ENCODE measurements at places on chromosomes 4 and X. TPM values are rescaled to one million over a fixed set of nuclear protein-coding genes. Genes with fewer than 3 reads are reported as not detected.
A peak's percentile ranks its signal among the peaks of the same experiment; 100 is the strongest.

GRCh38 chr4:7902101-7902553 is 37.5 kb downstream of the AFAP1 start:
- no peak overlapping the region for H3K4me3 ChIP-seq
- peak overlapping the region; percentile 91 for H3K27ac ChIP-seq
- DNase-seq = no peak
- no peaks in the 10 kb centered on the region for H3K27me3 ChIP-seq

- H3K27me3 ChIP-seq = no peaks in the 10 kb centered on the region
- no peak overlapping the region for H3K27ac ChIP-seq
- no peaks in the 10 kb centered on the region for H3K4me1 ChIP-seq
Measured at GRCh38 chr4:61933527-61933926, 733.4 kb downstream of the ADGRL3 start.

GRCh38 chrX:72714478-72714916 is 391 bp upstream of the PHKA1 start:
- H3K4me1 ChIP-seq = 0 out of 2 replicates have a peak, but pooled peaks cover 3% of the 10 kb centered on the region
- H3K27me3 ChIP-seq = no peaks in the 10 kb centered on the region
- H3K27ac ChIP-seq = peak overlapping the region; percentile 77
- no peaks in the 10 kb centered on the region for H3K36me3 ChIP-seq

- peak overlapping the region; percentile 64 for H3K27ac ChIP-seq
- no peaks in the 10 kb centered on the region for H3K27me3 ChIP-seq
- peak; percentile 72 for DNase-seq
- 0 out of 2 replicates have a peak, but pooled peaks cover 2% of the 10 kb centered on the region for H3K36me3 ChIP-seq
Measured at GRCh38 chrX:3345281-3346191, 916 bp downstream of the MXRA5 start.

DNA sequence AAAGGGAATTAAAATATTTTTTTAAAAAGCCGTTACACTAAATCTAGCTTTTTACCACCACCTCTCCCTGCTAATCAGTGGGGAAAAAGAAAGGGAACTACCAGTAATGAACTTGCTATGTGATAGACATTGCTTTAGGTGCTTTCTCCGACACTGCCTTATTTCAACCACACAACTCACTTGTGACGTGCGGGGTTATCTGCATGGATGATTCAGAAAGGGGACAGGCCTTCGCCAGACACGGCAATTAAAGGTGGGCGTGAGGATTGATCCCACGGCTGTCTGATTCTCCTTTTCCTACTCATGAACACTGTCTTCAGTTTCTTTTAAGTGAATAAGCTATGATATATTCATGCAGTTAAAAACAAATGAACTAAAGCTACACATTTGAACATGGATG is 882 bp upstream of the CXCR3 start:
- H3K36me3 ChIP-seq = no peaks in the 10 kb centered on the region
- no peak for DNase-seq
- H3K27me3 ChIP-seq = no peaks in the 10 kb centered on the region
- H3K4me3 ChIP-seq = no peak overlapping the region
- H3K4me1 ChIP-seq = peaks cover 11% of the 10 kb centered on the region

The SPARCL1 gene
- not detected for polyA plus RNA-seq

DNA sequence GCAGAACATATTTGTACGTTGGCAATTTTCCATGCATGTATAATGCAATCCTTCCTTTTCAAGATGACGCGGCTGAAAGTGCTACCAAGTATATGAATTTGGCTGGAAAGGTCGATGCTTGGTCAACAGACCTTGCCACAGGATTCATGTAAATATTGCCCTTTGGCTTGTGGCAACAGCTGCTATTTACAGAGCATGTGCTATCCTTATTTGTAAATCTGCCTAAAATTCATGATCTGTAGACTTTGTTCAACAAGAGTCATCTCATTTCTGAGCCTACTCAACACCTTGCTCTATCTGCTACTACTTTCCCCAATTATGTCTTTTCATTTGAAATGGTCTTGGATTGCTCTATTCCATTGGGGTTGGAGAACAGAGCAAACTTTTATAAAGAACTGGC is 1.9 kb upstream of the SMARCA1 start:
- H3K4me1 ChIP-seq = 0 out of 2 replicates have a peak, but pooled peaks cover 5% of the 10 kb centered on the region
- H3K4me3 ChIP-seq = no peak overlapping the region
- no peak for DNase-seq
- H3K27ac ChIP-seq = no peak overlapping the region
- H3K27me3 ChIP-seq = no peaks in the 10 kb centered on the region

The CEP44 gene
- polyA plus RNA-seq = 6.0 TPM

DNA sequence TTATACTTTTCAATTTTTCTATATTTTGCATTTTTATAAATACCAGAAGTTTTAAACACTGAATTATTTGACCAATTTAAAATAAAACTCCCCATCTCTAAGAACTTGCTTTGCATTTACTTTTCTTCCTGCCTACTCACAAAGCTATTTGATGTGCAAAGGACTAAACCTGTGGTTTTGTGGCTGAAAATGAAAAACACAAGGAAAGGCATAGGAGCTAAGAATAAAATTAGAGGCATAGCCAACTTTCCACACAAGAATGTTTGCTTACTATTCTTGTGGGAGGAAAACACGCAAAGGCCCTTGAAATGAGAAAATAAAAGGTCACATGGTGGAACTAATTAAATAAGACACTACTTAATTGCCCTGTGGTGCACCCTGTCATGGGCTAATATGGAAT is 221.2 kb downstream of the KLHL13 start:
- no peaks in the 10 kb centered on the region for H3K4me1 ChIP-seq
- no peaks in the 10 kb centered on the region for H3K36me3 ChIP-seq
- H3K27ac ChIP-seq = no peak overlapping the region
- no peak for DNase-seq
- no peaks in the 10 kb centered on the region for H3K27me3 ChIP-seq
- H3K4me3 ChIP-seq = no peak overlapping the region

DNA sequence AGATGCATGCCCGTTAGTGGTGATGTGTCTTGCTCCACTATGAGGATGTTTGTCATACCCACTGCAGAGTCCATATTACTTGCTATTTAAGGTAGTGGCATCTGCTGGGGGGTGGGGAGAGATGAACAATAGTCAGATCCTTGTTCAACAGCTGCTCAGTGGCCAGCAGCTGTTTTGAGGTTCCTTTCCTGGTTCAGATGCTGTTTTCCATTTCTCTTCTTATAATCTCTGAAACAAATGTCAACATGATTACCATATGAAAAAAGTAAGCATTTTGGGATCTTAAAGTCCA is 1567.9 kb upstream of the TENM3 start:
- no peaks in the 10 kb centered on the region for H3K27me3 ChIP-seq
- no peaks in the 10 kb centered on the region for H3K36me3 ChIP-seq
- DNase-seq = no peak
- H3K4me3 ChIP-seq = no peak overlapping the region

- no peaks in the 10 kb centered on the region for H3K36me3 ChIP-seq
- H3K4me1 ChIP-seq = no peaks in the 10 kb centered on the region
- H3K27me3 ChIP-seq = no peaks in the 10 kb centered on the region
- DNase-seq = peak; percentile 94
Measured at GRCh38 chrX:154478728-154479622, at the start of gene LAGE3. TSS of gene LAGE3 (minus strand) at chrX:154479281. CDS start at chrX:154478915, 366 bp downstream.

DNA sequence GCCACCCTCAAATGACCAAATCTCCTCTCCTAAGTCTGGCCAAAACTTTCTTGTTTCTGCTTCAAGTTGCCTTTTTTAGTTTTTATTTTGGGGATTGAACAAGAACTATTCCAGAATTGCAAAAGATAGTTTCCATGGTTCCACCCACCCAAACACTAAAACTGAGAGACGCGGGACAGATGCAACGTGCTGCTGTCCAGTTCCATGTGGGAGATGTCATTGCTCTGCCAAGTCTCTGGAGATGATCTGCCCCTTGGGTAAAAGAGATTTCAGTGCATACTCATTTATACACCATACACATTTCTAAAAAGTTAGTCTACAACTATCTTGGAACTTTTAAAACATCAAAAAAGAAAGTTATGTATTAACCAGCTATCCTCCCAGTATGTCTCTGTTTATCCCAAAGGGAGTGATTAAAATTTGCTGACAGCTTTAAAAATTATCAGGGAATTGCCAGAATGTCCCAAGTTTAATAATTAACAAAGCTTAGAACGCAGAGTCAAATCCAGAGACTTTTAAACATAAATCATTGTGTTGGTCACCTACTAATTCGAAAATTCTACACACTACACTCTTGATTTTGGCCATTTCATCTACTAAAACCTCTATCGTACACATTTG is 3.2 kb downstream of the MAOB start:
- H3K27me3 ChIP-seq = no peaks in the 10 kb centered on the region
- no peaks in the 10 kb centered on the region for H3K4me1 ChIP-seq
- no peak overlapping the region for H3K27ac ChIP-seq
- no peak for DNase-seq
- H3K4me3 ChIP-seq = no peak overlapping the region
- no peaks in the 10 kb centered on the region for H3K36me3 ChIP-seq

DNA sequence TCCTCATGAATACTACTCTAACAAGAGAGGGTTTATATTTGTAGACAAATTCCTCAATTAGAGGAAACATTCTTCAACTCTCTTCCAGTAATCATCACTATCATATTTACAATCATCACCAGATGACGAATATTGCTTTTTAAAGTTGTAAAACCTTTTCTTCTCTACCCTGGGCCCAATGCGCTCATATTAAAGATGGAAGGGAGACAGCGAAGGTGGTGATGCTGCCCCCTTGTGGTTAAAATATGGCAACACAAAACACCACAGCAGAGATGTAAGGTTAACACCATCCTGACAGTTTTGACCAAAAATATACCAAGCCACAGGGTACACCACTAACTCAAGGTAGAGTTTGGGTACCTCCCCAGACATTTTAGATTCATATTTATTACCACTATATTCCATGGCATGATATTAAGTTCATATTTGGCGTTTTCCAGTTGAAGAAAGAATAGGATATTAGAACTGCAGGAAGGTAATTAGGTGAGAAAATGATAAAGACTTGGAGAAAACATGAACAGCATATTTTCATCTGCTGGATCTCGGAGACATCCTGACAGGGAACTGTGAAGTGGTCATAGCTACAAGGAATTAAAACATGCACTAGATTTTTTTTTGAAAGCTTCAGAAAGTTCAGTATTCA is 72.8 kb downstream of the SLC9A7 start:
- no peaks in the 10 kb centered on the region for H3K36me3 ChIP-seq
- H3K27me3 ChIP-seq = no peaks in the 10 kb centered on the region
- H3K4me3 ChIP-seq = no peak overlapping the region
- DNase-seq = peak; percentile 56

DNA sequence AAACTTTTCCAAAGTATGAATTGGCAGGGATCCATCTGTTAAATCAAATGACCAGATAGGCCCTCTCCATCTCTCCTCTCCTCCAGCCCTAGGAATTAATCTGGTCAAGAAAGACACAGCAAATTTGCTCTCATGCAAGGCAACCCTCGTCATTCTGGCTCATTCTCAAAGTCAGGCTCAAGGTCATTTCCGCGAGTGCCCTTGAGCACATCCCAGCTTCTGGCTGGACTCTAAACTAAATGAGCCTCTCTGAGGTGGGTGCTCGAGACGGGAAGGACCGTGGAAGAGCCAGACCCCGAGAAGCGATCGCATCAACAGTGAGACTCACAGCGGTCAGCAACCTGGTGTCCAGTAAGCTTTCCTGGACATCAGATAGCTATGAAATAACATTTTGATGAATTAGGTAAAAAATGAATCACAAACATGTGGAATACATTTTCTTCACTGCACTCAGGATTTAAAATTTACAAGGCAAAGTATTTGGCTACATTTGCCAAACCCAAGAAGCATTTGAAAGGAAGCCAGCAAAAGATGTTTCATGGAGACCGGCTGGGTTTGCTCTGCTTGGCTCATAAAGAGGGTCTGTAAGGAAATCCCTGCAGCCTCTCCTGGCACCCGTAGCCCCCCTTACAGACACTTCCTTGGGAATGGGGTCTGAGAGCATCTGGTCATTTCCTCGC is 121.0 kb downstream of the ENPP6 start:
- H3K4me3 ChIP-seq = no peak overlapping the region
- DNase-seq = peak; percentile 34
- H3K36me3 ChIP-seq = no peaks in the 10 kb centered on the region
- no peak overlapping the region for H3K27ac ChIP-seq
- no peaks in the 10 kb centered on the region for H3K4me1 ChIP-seq

- peak overlapping the region; percentile 87 for H3K27ac ChIP-seq
- no peaks in the 10 kb centered on the region for H3K27me3 ChIP-seq
- peak overlapping the region; percentile 42 for H3K4me3 ChIP-seq
Measured at GRCh38 chr4:169225058-169225751, 45.6 kb downstream of the SH3RF1 start.

GRCh38 chrX:38563030-38563429 is 1.7 kb downstream of the TSPAN7 start:
- no peak overlapping the region for H3K27ac ChIP-seq
- no peaks in the 10 kb centered on the region for H3K27me3 ChIP-seq
- no peaks in the 10 kb centered on the region for H3K36me3 ChIP-seq
- no peak for DNase-seq

DNA sequence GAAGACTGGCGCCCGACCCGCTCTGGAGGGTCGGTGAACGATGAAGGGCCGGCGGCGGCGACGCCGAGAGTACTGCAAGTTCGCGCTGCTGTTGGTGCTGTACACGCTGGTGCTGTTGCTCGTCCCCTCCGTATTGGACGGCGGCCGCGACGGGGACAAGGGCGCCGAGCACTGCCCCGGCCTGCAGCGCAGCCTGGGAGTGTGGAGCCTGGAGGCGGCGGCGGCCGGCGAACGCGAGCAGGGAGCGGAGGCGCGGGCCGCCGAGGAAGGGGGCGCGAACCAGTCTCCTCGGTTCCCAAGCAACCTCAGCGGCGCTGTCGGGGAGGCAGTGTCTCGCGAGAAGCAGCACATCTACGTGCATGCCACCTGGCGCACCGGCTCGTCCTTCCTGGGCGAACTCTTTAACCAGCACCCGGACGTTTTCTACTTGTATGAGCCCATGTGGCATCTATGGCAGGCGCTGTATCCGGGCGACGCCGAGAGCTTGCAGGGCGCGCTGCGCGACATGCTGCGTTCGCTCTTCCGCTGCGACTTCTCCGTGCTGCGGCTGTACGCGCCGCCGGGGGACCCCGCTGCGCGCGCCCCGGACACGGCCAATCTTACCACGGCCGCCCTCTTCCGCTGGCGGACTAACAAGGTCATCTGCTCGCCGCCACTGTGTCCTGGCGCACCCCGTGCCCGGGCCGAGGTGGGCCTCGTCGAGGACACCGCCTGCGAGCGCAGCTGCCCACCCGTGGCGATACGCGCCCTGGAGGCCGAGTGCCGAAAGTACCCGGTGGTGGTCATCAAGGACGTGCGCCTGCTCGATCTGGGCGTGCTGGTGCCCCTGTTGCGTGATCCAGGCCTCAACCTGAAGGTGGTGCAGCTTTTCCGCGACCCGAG is 568 bp downstream of the CHST7 start:
- no peaks in the 10 kb centered on the region for H3K36me3 ChIP-seq
- DNase-seq = peak; percentile 77
- H3K4me3 ChIP-seq = peak overlapping the region; percentile 79
- H3K27me3 ChIP-seq = no peaks in the 10 kb centered on the region

- H3K4me1 ChIP-seq = no peaks in the 10 kb centered on the region
- no peaks in the 10 kb centered on the region for H3K36me3 ChIP-seq
- no peak for DNase-seq
- H3K27ac ChIP-seq = no peak overlapping the region
Measured at GRCh38 chrX:82627568-82627967, 880.5 kb upstream of the POU3F4 start.

The SERPINA7 gene
- polyA plus RNA-seq = not detected

The ADGRG4 gene
- polyA plus RNA-seq = not detected
